Hypothalamus (tissue), 51 donors: ENCODE measurements at places on chromosomes 2 and 18.

- no peak for DNase-seq
Observed at GRCh38 chr2:109523536-109524361, 90.0 kb downstream of the SEPTIN10 start.

DNA sequence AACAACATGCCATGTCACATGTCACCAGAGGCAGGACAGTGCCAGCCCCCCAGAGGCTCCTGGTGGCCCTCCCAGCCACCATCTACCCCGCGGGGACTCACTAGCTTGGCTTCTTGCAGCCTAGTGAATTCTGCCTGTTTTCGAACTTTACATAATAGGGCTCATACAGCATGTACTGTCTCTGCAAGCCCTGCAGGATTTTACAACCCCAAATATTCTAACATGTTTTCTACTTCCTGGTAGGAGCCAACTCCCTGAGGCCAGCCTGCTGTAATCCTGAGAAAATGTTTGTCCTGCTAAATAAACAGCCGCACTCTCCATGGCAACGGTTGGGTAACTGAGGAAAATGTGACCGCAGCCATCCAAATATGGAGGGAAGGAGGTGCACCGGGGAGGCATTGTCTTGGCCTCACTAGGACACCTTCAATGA is 2.7 kb downstream of the PER2 start:
- DNase-seq, result no peak

- DNase-seq, result no peak
Observed at GRCh38 chr2:36296798-36297197, 58.8 kb upstream of the CRIM1 start.

- DNase-seq, result no peak
Observed at GRCh38 chr2:208319391-208319790, 53.3 kb downstream of the PIKFYVE start.

DNA sequence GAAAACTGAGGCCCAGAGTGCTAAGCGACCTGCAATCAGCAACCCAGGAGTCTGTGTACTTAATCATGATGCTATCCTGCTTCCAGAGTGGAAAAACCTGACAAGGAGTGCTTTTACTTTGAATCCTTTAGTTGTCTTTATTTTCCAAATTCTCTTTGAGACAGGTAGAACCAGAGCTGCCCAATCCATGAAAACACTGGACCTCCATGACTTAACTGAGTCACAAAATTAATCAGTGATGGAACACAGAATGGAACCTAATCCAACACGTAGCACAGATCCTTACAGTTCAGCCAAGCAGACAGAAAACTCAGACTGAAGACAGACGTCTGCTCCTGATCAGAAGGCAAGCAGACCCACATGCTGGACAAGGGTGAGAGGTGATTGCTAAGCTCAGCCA is 175.6 kb downstream of the BCL11A start:
- DNase-seq, result no peak

GRCh38 chr18:70373042-70373519 is 84.2 kb downstream of the SOCS6 start:
- no peak for DNase-seq

GRCh38 chr2:233179848-233180366 is 71.6 kb upstream of the ATG16L1 start:
- DNase-seq, result no peak

DNA sequence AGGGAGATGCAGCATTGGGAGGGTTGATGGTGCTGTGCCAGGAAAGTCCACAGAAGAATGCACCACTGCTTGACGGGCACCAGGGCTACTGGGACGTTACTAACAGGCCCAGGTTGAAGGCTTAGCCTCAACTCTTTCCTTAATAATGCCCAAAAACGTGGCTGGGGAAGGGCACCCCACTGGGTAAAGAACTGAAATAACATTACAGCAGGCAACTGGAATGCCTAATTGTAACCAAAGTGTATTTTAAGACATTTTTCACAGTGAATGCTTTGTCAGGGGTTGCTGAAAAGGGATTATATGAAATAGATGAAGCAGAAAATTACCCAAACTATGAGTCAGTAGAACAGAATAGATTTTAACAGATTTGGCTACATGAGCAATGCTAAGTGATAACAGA is 191.3 kb downstream of the CMPK2 start:
- DNase-seq, result no peak

- no peak for DNase-seq
Observed at GRCh38 chr18:12828116-12829051, 55.7 kb downstream of the PTPN2 start.

DNA sequence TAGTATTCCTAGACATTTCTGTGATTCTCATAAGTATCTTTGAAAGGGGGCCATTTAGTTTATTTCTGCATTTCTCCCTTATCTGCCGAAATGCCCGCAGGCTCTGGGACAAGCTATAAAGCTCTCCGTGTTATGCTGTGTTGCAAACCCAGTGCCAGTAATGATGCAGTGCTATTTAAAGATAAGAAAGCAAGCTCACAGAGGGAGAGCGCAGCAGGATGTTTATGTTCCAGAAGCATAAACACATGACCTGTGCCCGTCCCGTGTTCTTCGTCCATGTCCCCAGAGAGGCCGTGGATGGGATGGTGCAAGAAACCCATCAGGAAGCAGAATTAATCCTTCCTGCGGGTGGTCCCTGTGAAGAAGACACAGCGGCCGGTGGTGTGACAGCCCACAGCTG is 99.4 kb downstream of the NEDD4L start:
- no peak for DNase-seq

- DNase-seq, result no peak
Observed at GRCh38 chr2:230982528-230982927, 13.4 kb upstream of the SPATA3 start.

DNA sequence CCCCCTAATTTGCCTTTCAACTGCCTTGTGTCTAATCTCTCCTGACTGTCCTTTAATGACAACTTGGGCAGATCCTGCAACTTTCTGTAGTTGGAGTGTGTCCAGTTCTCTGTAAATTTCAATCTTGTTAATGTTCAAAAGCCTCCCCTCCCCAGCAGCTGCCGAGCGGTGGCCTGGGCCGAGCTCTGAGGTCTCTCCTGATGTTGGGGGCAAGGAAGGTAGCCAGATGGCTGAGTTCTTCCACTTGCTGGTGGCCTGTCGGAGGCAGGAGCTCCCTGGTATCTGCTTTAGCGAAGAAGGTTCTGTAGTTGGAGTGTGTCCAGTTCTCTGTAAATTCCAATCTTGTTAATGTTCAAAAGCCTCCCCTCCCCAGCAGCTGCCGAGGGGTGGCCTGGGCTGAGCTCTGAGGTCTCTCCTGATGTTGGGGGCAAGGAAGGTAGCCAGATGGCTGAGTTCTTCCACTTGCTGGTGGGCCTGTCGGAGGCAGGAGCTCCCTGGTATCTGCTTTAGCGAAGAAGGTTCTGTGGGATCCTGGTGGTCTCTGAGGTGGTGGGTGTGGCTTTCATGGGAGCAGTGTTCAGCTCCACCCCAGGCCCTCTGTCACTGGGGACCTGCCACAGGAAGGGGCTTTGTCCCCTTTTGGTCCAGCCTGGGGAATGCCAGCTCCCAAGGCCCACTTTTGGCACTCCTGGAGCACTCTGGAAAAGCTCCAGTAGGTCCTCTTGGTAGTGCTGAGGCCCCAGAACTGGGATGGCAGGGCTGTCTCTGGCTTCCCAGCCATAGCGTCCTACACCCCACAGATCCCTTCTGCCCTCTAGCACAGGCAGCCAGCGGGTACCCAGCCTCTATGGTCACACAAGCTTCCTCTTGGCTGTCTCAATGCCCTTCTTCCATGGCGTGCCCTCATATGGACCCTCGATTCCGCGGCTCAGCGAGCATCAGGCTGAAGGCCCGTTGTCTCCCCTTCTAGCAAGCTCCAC is 211.9 kb downstream of the ALPK2 start:
- no peak for DNase-seq

DNA sequence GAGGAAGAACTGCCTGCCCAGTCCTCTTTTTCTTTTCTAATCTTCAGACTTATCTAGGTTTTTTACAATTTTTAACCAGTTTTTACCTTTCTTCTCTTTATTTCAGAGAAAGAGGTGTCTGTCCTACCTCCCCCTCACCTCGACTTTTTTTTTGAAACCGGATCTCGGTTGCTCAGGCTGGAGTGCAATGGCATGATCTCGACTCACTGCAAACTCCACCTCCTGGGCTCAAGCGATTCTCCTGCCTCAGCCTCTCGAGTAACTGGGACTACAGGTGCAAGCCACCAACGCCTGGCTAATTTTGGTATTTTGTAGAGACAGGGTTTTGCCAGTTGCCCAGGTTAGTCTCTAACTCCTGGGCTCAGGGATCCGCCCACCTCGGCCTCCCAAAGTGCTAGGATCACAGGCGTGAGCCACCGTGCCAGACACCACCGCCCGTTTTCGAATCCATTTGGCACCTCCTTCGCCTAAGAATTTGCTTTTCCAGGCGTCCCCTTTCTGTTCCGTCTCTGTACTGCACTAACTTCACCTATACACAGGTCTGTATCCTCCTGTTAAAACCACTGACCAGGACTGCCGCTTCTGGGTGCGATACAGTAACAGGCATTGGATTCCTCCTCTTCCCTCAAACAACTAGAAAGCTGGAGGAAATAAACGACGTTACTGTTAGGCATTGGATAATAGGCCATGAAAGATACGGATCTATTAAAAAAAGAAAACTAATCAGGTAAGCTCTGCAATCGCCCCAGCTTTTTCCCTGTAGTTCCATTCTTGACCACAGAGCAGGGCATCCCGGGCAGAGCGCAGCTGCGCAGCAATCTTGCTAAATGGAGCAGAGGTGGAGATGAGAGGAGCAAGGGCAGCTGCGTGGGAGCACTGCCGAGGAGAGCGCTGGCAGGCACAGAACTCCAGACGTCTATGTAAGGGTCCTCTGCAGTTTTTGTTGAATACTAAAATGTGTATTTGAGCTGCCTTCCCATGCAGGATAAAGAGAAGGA is 69.9 kb downstream of the ZC3H6 start:
- no peak for DNase-seq

DNA sequence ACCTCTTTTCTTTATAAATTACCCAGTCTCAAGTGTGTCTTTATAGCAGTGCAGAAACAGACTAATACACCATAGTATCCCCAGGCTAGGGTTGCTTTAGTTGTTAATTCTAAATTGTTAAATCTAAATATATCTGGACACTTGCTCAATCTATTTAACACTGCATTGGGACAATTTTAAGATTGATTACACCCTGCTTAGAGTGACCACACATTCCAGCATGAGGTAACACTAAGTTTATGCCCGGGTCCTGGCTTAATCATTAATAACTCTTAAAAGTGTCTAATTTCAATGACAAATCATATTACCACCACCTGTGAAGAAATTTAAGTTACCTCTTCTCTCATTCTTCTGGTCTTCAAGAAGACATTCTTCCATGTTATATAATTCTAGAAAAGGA is 131.4 kb downstream of the ZNF385B start:
- no peak for DNase-seq

- DNase-seq, result no peak
Observed at GRCh38 chr2:48169141-48169592, 262.9 kb upstream of the FBXO11 start.

GRCh38 chr18:6731222-6731596 is 1.7 kb downstream of the ARHGAP28 start:
- no peak for DNase-seq
